CD4-positive, alpha-beta T cell treated with Interleukin-6 for 4 hours (primary cell): ENCODE measurements at places on chromosomes 13 and 19.

DNA sequence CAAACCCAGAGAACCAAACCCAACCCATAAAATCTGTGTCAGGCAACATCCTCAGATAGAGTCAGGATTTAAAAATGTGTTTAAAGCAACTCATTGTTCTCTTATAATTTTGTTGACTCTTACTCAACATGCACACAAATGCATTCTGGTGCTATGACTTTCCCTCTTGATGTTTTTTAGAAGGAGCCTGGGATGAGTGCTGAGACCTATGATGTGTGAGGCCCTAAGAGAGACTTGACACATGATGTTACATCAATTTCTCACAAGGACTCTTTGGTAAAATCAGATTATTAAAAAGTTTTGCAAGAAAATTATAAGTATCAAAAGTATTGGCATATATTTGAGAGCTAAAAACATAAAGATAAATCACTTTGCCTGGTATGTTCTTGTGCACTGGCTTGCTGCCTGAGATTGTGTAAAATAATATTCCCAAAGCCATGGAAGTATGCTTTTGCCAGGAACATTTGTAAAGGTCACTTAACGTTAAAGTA is 173.9 kb downstream of the DCLK1 start:
- no peak for DNase-seq

DNA sequence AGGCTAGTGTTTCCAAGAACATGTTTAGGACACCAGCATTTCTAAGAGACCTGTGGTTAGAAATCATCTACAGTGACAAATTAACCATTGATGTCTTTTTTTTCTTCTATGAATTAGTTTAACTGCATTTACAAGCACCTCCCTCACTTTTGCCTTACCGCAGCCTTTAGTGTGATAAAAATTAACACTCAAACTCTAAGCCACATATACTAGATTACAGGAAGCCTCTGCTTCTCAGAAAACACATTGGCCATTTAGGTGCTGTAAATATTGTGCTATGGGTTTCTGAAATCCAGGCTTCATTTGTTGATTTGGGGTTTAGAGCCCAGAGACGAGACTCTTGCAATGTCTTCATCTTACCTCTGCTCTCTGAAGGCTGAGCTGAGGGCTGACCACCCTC is 34.6 kb upstream of the OLFM4 start:
- DNase-seq: no peak

DNA sequence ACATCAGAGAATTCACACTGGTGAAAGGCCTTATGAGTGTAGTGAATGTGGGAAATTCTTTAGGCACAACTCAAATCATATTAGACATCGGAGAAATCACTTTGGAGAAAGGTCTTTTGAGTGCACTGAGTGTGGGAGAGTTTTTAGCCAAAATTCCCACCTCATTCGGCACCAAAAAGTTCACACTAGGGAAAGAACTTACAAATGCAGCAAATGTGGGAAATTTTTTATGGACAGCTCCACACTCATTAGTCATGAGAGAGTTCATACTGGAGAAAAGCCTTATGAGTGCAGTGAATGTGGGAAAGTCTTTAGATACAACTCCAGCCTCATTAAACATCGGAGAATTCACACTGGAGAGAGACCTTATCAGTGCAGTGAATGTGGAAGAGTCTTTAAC is 10.1 kb downstream of the ZNF17 start:
- DNase-seq: no peak

- DNase-seq: peak; percentile 47
These were observed 78.2 kb downstream of the SHISA2 start for GRCh38 chr13:25973576-25973975.

DNA sequence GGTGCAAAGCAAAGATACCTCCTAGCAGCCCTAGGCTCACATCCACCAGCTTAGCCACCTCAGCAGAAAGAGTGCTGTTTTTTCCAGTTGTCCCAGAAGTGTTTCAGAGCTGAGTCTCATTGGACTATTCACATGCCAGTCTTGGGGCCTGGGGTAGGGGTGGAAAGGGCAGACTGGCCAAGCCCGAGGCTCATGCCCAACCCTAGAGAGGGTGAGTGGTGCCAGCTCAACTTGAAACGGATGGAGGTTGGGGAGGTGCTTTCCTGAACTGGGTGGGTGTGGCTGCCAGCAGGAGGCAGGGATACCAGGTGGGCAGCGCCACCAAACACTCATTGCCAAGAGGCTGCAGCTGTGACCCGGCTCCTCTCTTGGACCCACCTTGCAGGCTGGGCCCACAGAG is 116.9 kb downstream of the DPF1 start:
- DNase-seq: no peak
